Dermis lymphatic vessel endothelial cell (primary cell): ENCODE measurements at places on chromosomes 1 and 21. TPM values are rescaled to one million over a fixed set of nuclear protein-coding genes. Genes with fewer than 3 reads are reported as not detected.

Gene C1orf141
- total RNA-seq: not detected in 2 replicates

Gene FCRL6
- not detected in 2 replicates for total RNA-seq

Gene OR2L2
- total RNA-seq: not detected in 2 replicates

Gene CELA2B
- not detected in 2 replicates for total RNA-seq

Gene SLC45A1
- total RNA-seq: 0.95 and 0.98 TPM in 2 replicates

Gene KRTAP12-2
- not detected in 2 replicates for total RNA-seq

Gene FCRLB
- 0.43 TPM in 2 replicates for total RNA-seq

Gene CD5L
- total RNA-seq: not detected in 2 replicates

Gene TCEANC2
- total RNA-seq: 2.3 and 2.8 TPM in 2 replicates

Gene B3GALT2
- total RNA-seq: 0.34 and 2.2 TPM in 2 replicates

Gene ETV3L
- not detected in 2 replicates for total RNA-seq

Gene FHAD1
- total RNA-seq: 0.26 TPM in 1 of 2 replicates, not detected in the other

Gene LRRC52
- not detected in 2 replicates for total RNA-seq

Gene ADAMTS5
- total RNA-seq: 0.43 and 2.9 TPM in 2 replicates

Gene TRAF3IP3
- not detected in 2 replicates for total RNA-seq

Gene DISC1
- total RNA-seq: 3.8 and 7.8 TPM in 2 replicates

Gene HTR6
- total RNA-seq: not detected in 2 replicates

Gene C1orf94
- not detected in 2 replicates for total RNA-seq

Gene RCSD1
- 27.4 and 41.7 TPM in 2 replicates for total RNA-seq

Gene OPRD1
- total RNA-seq: under 0.01 TPM in 1 of 2 replicates, not detected in the other

Gene SMIM1
- total RNA-seq: 0.17 and 0.43 TPM in 2 replicates

Gene RXRG
- total RNA-seq: not detected in 2 replicates

Gene OVAAL
- total RNA-seq: not detected in 2 replicates

Gene DNAI4
- 2.9 and 4.5 TPM in 2 replicates for total RNA-seq

Gene WNT3A
- not detected in 2 replicates for total RNA-seq

Gene NKAIN1
- 0.11 and 0.17 TPM in 2 replicates for total RNA-seq

Gene TCEA3
- total RNA-seq: 0.22 and 0.34 TPM in 2 replicates

Gene HSD17B7
- total RNA-seq: 20.7 and 21.6 TPM in 2 replicates

Gene SPATA6
- 2.1 and 2.3 TPM in 2 replicates for total RNA-seq

Gene LCE3D
- not detected in 2 replicates for total RNA-seq

Gene PTAFR
- 0.09 and 0.11 TPM in 2 replicates for total RNA-seq

Gene CELA3B
- total RNA-seq: 0.09 TPM in 1 of 2 replicates, not detected in the other

Gene KRTAP19-3
- total RNA-seq: not detected in 2 replicates
